NCI-H2171 (cell line): ENCODE measurements at places on chromosomes 16 and 17.

DNA sequence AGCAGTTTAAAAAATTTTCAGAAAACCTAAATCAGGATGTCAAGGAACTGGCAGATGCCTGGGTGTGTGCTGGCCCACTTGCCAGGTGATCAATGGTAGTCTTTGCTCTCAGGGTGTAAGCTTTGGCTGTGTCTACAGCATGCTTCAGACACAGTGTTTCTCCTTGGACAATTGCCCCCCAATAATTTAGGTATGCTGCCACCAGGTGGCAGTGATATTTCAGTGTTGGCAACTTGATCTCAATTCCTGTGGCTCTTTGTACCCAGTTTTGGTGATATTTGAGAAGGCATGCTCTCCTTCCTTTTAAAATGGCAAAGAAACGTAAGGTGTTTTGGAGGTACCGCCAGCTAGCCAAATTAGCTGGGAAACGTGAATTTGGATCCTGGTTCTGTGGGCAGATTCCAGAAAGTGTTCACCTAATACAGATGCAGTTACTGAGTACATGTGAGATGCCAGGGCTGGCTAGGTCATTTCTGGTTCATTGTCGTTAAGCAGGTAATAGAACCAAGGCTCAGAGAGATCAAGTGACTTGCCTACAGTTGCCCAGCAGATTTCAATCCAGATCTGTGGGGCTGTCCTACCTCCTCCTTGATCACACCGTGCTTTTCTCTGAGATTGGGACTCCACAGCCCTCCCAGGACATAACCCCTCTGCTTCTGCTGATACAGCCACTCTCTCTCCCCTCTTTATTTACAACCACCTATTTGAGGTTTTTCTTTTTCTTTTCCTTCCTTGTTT, 155.6 kb upstream of the PLCG2 start:
- DNase-seq, result peak; percentile 61

- no peak for DNase-seq
Measured at GRCh38 chr17:68455901-68456338, 1.4 kb downstream of the WIPI1 start.

DNA sequence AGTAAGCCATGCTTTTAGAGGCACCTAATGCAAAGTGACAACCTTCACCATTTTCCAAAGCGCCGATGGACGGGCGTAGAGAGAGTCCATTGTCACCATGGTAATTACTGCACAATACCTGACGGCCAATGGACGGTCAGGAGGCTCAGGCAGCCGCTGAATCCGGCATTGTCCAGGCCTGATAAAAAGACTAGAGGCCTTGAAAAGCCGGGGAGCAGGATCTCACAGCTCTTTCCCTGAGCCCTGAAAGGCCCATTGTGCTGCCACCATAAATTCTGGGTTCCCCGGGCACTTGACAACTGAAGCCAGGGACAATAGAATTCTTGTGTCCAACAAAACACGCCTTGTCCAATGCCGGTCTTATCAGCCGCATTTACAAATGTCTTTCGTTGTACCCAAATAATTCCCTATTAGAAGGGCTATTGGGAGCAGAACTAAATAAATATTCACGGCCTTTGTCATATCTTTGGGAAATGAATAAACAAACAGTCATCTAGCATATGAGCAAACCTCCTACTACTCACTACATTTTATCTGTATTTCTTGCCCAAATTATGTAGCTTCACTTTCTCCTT, 62.4 kb downstream of the CDH11 start:
- no peak for DNase-seq

DNA sequence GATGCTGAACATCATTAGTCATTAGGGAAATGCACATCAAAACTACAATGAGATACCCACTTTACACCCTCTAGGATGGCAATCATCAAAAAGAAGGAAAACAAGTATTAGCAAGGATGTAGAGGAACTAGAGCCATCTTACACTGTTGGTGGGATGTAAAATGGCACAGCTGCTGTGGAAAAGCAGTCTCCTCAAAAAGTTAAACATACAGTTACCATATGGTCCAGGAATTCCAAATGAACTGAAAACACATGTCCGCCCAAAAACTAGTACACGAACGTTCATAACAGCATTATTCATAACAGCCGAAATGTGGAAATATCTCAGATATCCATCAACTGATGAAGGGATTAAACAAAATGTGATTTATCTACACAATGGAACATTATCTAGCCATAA, 7.0 kb downstream of the FBF1 start:
- DNase-seq, result no peak

GRCh38 chr16:88561485-88562359, 8.5 kb upstream of the ZC3H18 start:
- peak; percentile 14 for DNase-seq

GRCh38 chr16:86681031-86681756, 102.8 kb downstream of the FOXL1 start:
- DNase-seq, result no peak
